ENCODE measurements at places on chromosomes 16 and 17. TPM values are rescaled to one million over a fixed set of nuclear protein-coding genes. Genes with fewer than 3 reads are reported as not detected.

DNA sequence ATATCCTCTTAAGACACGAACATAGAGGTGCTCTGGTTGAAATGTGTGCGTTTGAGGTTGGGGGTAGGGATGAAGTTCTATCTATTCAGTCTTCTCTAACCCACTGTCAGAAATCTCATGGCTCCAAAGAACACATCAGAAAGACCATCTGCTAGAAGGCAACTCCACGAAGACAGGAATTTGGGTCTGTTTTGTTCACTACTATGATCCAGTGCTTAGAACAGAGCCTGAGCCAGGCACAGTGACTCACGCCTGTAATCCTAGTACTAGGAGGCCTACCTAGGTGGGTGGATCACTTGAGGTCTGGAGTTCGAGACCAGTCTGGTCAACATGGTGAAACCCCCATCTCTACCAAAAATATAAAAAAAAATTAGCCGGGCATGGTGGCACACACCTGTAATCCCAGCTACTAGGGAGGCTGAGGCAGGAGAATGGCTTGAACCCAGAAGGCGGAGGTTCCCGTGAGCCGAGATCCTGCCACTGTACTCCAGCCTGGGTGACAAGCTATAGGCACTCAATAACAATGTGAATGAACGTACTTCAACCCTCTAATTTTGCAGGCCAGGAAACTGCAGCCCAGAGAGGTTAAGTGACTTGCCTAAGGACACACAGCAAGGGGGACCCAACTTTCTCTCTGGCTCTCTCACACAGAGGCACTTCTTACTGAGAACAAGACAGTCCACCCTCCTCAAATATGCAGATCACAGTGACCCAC is 2.3 kb downstream of the CASKIN2 start:
- no peaks in the 10 kb centered on the region for H3K36me3 ChIP-seq
- peak overlapping the region; percentile 86 for H3K4me3 ChIP-seq
- H3K27ac ChIP-seq = no peak overlapping the region
- DNase-seq = no peak

- DNase-seq = no peak
- H3K36me3 ChIP-seq = no peaks in the 10 kb centered on the region
- H3K4me3 ChIP-seq = peak overlapping the region; percentile 36
- peaks cover 30% of the 10 kb centered on the region for H3K4me1 ChIP-seq
- no peak overlapping the region for H3K27ac ChIP-seq
- peaks cover 61% of the 10 kb centered on the region for H3K27me3 ChIP-seq
Observed at GRCh38 chr16:86072328-86073102, 173.6 kb downstream of the IRF8 start.

DNA sequence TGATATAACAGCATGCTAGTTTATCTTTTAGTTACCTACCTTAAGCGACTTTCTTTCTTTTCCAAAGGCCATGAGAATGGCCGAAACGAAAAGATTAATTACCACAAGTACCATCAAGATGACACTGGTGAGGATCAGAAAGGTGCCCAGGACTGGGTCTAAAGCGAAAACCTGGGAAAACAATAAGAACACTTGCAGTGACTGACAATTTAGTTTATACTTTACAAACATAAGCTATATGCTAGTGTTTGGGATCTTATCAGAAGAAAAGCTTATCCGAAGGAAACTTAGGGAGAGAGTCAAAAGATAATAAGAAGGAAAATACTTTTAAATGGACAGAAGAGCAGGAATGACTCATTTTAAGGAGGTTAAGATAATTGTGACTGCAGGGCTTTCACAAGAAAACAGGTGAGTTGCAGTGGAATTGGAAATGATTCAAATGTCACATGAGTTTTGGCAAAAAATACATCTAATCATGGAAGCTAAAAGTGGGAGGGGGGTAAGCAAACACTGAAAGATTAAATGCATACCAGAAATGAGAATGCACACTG is 34.8 kb downstream of the IST1 start:
- peaks cover 35% of the 10 kb centered on the region for H3K36me3 ChIP-seq
- H3K27ac ChIP-seq = peak overlapping the region; percentile 10
- no peak overlapping the region for H3K4me3 ChIP-seq

DNA sequence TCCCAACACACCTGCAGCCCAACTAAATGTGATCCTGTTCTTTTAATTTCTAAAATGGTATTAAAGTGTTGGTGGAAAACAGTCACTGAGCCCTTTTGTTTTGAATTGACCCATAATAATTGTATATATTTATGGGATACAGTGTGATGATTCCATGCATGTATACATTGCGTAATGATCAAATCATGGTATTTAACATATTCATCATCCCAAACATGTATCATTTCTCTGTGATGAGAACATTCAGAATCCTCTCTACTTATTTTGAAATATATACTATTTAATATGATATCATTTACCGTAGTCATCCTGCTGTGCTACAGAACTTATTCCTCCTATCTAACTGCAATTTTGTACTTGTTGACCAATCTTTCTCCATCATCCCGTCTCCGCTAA is 14.0 kb upstream of the MYH10 start:
- no peak for DNase-seq
- H3K4me1 ChIP-seq = no peaks in the 10 kb centered on the region
- H3K36me3 ChIP-seq = no peaks in the 10 kb centered on the region
- no peaks in the 10 kb centered on the region for H3K27me3 ChIP-seq
- no peak overlapping the region for H3K27ac ChIP-seq
- H3K4me3 ChIP-seq = no peak overlapping the region

GRCh38 chr16:57837305-57838125 is 35.2 kb upstream of the KIFC3 start:
- no peaks in the 10 kb centered on the region for H3K27me3 ChIP-seq
- no peak overlapping the region for H3K4me3 ChIP-seq
- H3K36me3 ChIP-seq = no peaks in the 10 kb centered on the region
- peaks cover 11% of the 10 kb centered on the region for H3K4me1 ChIP-seq

DNA sequence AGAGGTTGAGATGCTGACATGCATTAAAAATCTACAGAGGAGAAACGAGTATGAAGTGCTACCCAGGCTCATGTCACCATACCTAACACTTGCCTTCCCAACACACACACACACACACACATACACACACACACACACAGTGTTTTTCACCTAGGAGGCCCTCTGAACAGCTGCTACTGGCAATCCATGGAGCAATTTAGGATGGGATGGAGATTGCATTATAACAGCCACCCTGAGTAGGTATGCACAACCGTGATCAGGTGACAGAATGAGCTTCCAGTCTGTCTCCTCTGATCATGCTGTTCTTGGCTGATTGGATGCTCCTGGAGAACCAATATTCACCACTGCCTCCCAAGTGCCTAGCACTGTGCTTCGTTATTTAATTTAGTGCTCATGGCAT is 528.5 kb upstream of the CDH5 start:
- H3K4me3 ChIP-seq = no peak overlapping the region
- peaks cover 7% of the 10 kb centered on the region for H3K4me1 ChIP-seq
- no peak overlapping the region for H3K27ac ChIP-seq
- H3K27me3 ChIP-seq = peaks cover 3% of the 10 kb centered on the region

KRTAP4-9 gene
- not detected for total RNA-seq

CCL4L2 gene
- total RNA-seq = not detected

MT1A gene
- total RNA-seq = not detected

All from type B pancreatic cell (in vitro differentiated cells).